ENCODE measurements at places on chromosomes 5 and 9. TPM values are rescaled to one million over a fixed set of nuclear protein-coding genes. Genes with fewer than 3 reads are reported as not detected.

Gene CDH9
- total RNA-seq, result not detected

Gene SLC6A18
- not detected for total RNA-seq

Gene ACOT12
- not detected for total RNA-seq

Gene PLPP7
- total RNA-seq, result not detected

Gene RNF183
- total RNA-seq, result not detected

Gene LTC4S
- total RNA-seq, result not detected

Gene MZB1
- total RNA-seq, result 0.34 TPM

Gene CNOT6
- 57.7 TPM for total RNA-seq

Gene ERAP2
- 17.4 TPM for total RNA-seq

Gene FOXD4L5
- under 0.01 TPM for total RNA-seq

Gene MLANA
- total RNA-seq, result not detected

Gene SLCO4C1
- under 0.01 TPM for total RNA-seq

Gene PCDHGB6
- 4.0 TPM for total RNA-seq

Data from nasal cavity respiratory epithelium epithelial cell of viscerocranial mucosa (primary cell).